DMS79 treated with DMSO at 0.1 percent for 48 hours (cell line): ENCODE measurements at places on chromosomes 5 and 9.

DNA sequence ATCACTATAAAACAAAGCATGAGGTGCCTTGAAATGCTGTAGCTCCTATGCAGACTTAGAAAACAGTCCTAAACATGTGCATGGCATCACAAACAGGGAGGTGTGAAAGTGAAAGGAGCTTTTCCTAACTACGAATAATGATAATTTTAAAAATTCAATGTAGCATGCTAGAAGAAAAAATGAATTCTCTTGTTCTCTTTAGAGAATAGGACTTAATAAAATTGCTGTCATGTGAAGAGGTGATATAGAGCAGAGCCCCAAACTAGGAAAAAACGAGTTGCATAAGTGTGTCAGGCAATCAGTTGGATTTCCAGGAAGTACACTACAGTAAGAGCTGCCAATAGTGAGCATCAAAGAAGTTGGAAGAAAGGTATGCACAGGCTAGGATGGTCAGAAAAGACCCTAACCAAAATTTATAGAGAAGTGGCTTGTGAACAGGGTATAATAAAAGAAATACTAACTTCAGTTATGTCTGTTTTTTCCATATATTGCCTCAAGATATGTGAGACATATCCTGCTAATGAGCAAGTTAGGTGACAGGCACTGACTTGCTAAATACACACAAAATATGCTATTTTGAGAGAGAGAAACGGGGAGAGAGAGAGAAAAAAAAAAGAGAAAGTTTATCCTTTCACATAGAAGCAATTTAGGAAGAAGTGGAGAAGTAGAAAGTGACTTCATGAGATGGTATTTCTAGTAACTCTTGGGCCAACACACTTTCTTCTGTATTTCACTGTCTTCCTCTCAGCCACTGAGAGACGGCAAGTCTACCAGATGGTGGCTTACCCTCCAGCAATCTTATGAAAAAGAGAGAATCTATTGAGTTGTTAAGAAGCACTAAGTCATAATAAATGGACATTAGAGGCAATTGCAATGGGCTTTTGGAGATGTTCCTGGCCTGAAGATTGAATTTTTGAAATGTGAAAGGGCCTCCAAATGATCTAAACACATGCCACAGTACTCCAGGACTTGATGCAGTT, 18.0 kb downstream of the ITGA2 start:
- no peak for DNase-seq

- no peak for DNase-seq
These were observed 24.7 kb downstream of the GOLGA2 start for GRCh38 chr9:128250839-128251731.

DNA sequence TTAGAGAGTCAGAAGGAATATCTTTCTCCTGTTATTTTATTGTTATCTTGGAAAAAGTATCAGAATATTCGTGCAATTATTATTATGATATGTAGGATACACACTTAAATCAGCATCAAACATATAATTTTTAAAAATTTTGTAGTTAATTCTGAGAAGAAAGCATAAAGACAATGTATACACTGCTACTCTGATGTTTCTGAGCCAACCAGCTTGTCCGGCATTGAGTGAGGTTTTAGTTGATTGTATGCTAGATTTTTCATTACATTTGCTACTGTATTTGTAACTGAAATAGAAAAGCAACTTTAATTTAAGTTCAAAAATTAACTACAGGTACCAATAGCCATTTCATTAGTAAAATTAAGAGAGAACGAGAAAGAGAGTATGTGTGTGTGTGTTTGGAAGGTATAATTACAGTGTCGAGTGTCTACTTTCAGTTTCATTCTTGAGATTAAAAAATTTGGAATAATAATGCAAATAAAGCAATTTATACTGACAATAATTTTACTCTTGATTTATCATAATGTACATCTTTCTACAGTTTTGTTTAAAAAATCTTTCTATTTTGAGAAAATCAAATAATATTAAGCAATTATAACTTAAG, 160.4 kb upstream of the CDH12 start:
- DNase-seq, result no peak

- DNase-seq, result no peak
These were observed 49.2 kb upstream of the PPP1R2B start for GRCh38 chr5:156800929-156801328.

- DNase-seq, result no peak
These were observed 348.0 kb upstream of the RFX3 start for GRCh38 chr9:3873818-3874217.

- DNase-seq, result no peak
These were observed 2.9 kb upstream of the NPDC1 start for GRCh38 chr9:137048655-137049543.

- no peak for DNase-seq
These were observed 35.4 kb downstream of the DAP start for GRCh38 chr5:10725636-10726035.

DNA sequence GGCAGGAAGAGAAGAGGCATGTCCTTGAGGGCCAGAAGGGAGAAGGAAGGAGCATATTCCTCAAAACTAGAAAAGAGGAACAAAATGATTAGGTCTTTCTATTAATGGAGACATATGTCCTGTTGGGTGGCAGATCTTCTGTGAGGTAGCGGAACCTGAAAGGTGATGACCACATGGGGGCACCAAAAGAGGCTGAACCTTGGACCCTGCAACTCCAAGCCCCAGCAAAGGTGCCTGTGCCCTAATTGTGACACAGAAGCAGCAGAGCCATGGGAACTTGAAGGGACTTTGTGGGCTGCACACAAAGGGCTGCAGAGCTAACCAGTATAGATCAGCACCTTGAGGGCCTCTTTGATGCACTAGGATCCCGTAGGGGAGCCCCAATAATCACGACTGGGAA, 158.0 kb downstream of the BAAT start:
- no peak for DNase-seq

GRCh38 chr5:106417163-106417562, 1253.6 kb downstream of the EFNA5 start:
- no peak for DNase-seq

DNA sequence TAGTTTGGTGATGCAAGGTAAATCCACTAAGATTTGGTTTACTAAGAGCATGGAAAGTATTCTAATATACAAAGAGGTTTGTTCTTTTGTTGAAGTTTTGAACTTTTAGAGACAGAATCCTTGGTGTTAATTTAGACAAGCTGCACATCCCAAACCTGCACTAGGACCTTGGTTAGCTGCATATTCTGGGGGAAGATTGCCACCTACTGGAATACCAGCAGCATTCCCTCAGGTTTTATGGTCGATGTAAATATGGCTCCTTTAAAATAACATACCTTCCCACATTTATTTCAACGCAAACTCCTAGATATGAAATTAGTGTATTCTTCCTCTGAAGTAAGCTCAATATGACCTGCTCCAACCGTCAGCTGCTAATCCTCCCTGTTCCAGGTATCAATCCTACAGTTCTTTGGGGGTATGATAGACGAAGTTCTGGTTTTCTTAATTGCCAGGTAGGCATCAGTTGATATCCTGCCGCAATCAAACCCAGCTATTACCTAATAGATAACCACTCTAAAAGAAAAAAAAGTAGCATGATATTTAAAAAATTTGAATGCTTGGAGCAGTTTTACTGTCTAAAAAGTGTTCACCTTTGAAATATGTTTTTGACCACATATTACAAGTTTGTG, 624.1 kb downstream of the ISL1 start:
- peak; percentile 84 for DNase-seq

GRCh38 chr5:87924436-87924835, 344.2 kb downstream of the TMEM161B start:
- DNase-seq, result no peak

DNA sequence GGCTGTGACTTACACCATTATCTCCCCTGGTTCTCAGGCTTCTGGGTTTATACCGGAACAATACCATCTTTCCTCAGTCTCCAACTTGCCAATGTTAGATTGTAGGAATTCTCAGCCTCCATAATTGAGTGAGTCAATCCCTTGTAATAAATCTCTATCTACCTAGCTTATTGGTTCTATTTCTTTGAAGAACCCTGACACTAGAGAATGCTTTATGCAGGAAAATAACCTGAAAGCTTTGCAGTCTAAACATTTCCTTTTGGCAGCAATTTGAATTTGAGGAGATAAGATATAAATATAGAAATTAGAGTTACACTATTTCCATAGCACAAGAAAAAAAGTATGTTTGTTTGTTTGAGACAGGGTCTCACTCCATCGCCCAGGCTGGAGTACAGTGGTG, 278.1 kb upstream of the CDH18 start:
- DNase-seq, result no peak

DNA sequence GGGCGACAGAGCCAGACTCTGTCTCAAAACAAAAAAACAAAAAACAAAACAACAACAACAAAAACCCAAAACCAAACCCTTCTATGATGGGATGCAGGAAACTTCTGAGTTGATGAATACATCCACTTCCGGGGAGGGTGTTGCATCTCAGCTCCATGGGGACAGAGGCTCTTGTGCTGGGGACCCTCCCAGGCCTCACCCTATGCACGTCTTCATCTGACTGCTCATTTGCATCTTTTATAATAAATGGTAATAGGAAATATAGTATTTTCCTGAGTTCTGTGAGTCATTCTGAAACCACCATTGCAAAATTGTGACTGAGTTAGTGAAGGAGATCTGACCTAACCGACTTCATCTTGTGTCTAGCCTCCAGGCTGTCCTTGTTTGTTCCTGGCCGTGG, 109.5 kb upstream of the SLC28A3 start:
- no peak for DNase-seq

DNA sequence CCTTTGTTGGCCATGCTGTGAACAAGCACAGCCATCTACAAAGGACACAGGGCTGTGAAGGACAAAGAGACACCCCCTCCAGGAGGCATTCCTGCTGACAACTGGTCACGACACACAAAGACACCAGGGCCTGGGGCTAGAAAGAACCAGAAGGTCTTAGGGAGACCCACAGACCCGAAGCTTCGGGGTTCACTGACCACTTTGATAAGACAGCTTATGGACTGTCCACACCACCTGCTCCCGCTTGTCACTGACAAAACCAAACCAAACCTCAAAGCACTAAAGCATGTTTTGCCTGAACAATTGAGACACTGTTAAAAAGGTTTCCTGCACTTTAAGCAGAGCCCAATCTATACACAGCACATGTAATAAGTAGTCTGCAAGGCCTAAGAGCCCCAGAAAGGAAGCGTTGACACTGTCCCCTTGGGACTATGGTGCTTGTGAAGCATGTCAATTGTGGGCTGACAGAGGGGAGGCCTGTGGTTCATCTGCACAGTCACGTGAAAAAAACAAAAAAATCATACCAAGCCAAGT, 185.0 kb downstream of the GAPVD1 start:
- peak; percentile 37 for DNase-seq

GRCh38 chr5:128014578-128014977, 69.0 kb upstream of the SLC12A2 start:
- DNase-seq, result no peak

GRCh38 chr5:14925326-14925725, 53.7 kb upstream of the ANKH start:
- DNase-seq, result no peak

GRCh38 chr5:122978068-122978467, 58.5 kb downstream of the PPIC start:
- DNase-seq, result no peak

GRCh38 chr9:21927752-21928151, 66.4 kb downstream of the CDKN2A start:
- DNase-seq, result no peak

DNA sequence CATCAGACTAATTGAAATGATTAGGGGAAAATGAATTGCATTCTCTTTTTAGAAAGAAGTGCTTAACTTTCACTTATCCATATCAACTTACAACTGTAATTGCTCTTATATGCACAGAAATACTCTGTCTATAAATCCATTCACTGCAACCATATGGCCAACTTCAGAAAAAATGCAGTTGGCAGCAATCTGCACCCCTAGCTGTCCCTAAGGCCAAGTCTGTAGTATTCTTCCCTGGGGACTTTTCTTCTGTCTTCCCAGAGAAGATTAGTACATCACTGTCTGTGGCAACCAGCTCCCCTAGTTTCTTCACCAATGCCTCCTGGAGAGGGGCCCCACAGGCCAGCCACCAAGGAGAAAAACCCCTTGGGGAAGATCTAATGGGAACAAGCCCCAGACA, 45.4 kb downstream of the ABCA1 start:
- DNase-seq, result no peak

DNA sequence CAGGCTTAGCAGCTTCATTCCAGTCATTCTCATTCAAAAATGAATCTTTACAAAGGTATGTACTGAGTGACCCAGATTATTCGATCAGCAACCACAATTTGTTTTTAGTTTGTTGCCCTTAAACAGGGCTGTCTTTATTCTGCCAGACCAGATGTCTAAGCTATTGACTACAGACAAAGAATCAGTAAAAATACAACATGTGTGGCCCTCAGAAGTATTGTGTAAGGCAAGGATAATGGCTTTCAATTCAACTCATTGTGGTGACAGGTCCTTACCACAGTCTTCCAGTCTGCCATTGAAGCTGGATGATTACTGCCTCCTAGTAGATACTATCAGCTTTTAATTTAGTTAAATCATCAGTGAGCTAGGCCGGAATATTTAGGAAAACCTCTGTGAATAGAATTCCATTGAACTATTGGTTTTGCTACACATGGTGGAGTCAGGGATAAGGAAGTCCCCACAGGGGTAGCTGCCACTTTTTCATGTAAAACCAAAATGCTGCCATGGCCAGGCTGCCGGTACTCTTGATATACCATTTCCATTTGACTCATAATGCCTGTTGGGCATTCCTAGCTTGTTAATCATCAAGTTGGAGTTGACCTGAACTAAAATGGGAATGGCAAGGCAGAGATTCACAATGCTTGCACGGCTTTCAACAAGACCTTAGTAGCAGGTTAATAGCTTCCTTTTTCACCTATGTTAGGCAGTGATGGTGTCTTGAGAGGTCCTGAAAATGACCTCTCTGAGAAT, 175.6 kb downstream of the MEF2C start:
- no peak for DNase-seq

- DNase-seq, result no peak
These were observed 5.7 kb upstream of the NOTCH1 start for GRCh38 chr9:136551401-136552116.

DNA sequence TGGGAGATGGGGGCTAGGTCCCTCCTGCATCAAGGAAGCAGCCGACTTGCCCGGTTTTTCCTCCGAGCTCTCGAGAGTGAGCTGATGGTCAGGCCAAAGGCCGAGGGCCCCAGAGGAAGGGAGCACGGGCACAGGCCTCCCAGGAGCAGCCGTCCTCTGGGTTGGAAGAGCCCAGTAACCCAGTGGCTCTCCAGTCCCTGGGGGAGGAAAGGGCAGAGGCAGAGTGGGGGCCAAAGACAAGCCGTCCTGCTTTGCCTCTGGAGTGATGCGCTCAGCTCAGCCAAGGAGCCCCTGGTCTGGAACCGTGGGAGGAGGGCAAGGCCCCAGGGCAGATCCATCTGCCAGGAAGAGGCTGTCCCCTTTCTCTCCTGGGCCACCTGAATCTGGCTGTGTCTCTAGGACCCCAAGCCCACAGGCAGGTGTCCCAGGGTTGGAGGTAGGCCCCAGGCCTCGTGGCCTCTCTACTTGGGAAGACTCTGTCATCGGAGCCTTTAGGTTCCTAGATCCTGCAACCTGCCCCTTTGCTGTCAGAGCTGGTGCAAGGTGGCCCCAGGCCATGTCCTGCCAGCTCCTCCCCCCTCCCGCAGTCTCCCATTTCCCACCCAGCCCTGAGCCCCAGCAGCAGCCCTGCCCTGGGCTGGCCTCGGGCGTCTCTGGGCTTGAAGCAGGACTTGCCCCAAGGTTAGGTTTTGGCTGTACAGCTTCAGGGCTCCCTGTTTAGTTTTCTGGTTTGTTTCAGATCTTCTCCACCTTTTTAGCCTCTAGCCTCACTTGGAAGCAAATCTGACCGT, 224.1 kb downstream of the CACNA1B start:
- no peak for DNase-seq
